ENCODE measurements at places on chromosomes 1 and 21. TPM values are rescaled to one million over a fixed set of nuclear protein-coding genes. Genes with fewer than 3 reads are reported as not detected.

TMEM82 gene
- not detected for total RNA-seq

RAB4A gene
- 25.6 TPM for total RNA-seq

RAB42 gene
- total RNA-seq: 2.2 TPM

CYP4A11 gene
- total RNA-seq: not detected

PLPPR4 gene
- total RNA-seq: 46.9 TPM

KRTAP20-4 gene
- total RNA-seq: not detected

ERICH3 gene
- total RNA-seq: not detected

CDC73 gene
- total RNA-seq: 25.8 TPM

ZNF695 gene
- 0.79 TPM for total RNA-seq

TTLL10 gene
- total RNA-seq: not detected

ITPKB gene
- 6.0 TPM for total RNA-seq

LDLRAD1 gene
- total RNA-seq: not detected

AGTRAP gene
- total RNA-seq: 43.4 TPM

LY9 gene
- not detected for total RNA-seq

MDM4 gene
- total RNA-seq: 33.9 TPM

SELL gene
- total RNA-seq: 0.39 TPM

CELF3 gene
- total RNA-seq: not detected

MYBPH gene
- not detected for total RNA-seq

GBP2 gene
- total RNA-seq: 24.2 TPM

RBBP4 gene
- total RNA-seq: 84.4 TPM

ZNF697 gene
- 14.5 TPM for total RNA-seq

OLFM3 gene
- total RNA-seq: not detected

ADAM30 gene
- total RNA-seq: 0.03 TPM

CFH gene
- 365 TPM for total RNA-seq

GIPC2 gene
- 1.4 TPM for total RNA-seq

CHML gene
- total RNA-seq: 12.3 TPM

PER3 gene
- total RNA-seq: 9.9 TPM

LCE2A gene
- total RNA-seq: not detected

HSPB7 gene
- 45.2 TPM for total RNA-seq

OR14C36 gene
- total RNA-seq: not detected

SLC6A17 gene
- total RNA-seq: 0.79 TPM

DHDDS gene
- 51.0 TPM for total RNA-seq

IFI44L gene
- total RNA-seq: 3.8 TPM

IFI6 gene
- 37.1 TPM for total RNA-seq

SPATA46 gene
- not detected for total RNA-seq

TNFRSF9 gene
- 0.07 TPM for total RNA-seq

CYP2J2 gene
- total RNA-seq: not detected

HPCA gene
- total RNA-seq: not detected

SPRR2G gene
- not detected for total RNA-seq

RIPK4 gene
- total RNA-seq: 15.0 TPM

MNDA gene
- total RNA-seq: not detected

FASLG gene
- not detected for total RNA-seq

OR6N1 gene
- not detected for total RNA-seq

SH3D21 gene
- total RNA-seq: 10.0 TPM

GLUL gene
- 182 TPM for total RNA-seq

HJV gene
- total RNA-seq: not detected

All from smooth muscle cell of the pulmonary artery (primary cell).